ENCODE measurements at places on chromosomes 2 and 18. TPM values are rescaled to one million over a fixed set of nuclear protein-coding genes. Genes with fewer than 3 reads are reported as not detected.

NRP2 gene
- polyA plus RNA-seq = not detected

CCDC74B gene
- not detected for polyA plus RNA-seq

G6PC2 gene
- not detected for polyA plus RNA-seq

DSG1 gene
- polyA plus RNA-seq = not detected

RGPD6 gene
- 2.0 TPM for polyA plus RNA-seq

NEUROD1 gene
- polyA plus RNA-seq = not detected

CD8B gene
- 2.6 TPM for polyA plus RNA-seq

LYPD6 gene
- polyA plus RNA-seq = not detected

PTPN4 gene
- 110 TPM for polyA plus RNA-seq

L3MBTL4 gene
- polyA plus RNA-seq = not detected

MAP2 gene
- polyA plus RNA-seq = 0.16 TPM

VWC2L gene
- polyA plus RNA-seq = not detected

HOXD9 gene
- polyA plus RNA-seq = not detected

ITGB6 gene
- polyA plus RNA-seq = not detected
